ENCODE measurements at places on chromosomes 4 and X.

- no peak for DNase-seq
Observed at GRCh38 chrX:16239211-16239610, 71.9 kb downstream of the MAGEB17 start.

DNA sequence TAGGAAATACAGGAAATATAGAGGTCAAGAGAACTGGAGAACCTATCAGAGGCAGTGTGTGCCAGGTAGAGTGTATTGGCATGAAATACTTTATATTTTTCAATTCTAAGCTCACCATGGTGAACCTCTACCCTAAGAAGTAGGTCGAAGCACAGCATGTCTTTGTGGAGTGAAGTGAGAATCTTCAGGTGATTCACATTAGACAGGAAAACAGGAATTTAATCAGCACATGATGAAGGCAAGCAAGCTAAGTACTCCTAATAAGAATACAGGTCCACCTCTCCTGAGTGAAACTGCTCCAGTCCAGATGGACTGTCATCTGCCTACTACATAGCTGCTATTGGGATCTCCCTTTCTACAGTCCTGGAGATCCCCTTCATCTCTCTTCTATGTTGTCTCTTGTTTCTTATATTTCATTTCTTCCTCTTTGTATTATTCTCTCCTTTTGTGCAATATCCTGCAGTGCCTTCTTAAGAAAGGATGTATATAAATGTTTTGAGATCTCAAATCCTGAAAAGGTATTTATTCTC is 159.0 kb downstream of the LRBA start:
- no peak for DNase-seq

DNA sequence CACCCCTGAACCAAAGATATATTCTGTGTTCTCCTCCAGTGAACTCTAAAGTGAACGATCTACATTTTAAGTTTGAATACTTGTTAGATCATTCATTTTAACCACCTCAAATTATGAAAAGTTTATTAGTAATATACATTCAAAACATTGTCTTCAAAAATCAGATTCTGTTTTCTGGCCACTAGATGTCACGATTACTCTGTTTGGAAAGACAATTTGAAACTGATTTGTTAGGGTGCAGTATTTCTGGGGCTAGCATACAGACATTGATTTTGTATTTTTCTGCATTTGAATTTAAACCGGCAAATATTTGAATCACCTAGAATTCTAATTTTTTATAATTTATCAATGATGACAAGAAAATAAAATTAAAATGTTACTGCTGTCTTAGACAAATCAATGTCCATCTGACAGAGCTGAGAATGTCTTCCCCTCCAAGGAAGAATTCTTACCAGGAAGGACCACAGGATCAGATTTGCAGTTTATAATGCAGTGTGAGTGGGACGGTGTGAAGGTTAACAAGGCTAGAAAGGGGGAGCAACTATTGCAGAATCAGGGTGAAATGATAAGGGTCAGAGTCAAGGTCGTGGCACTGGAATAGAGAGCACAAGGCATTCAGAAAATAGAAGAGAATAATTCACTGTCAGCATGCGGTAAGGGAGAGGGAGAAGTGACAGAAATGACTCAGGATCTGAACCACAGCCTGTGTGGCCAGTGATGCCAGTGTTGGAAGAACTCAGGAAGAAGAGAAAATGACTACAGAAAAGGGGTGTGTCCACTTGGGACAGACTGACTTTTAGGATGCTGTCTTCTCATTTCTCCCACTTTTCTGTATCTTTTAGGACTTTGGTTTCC is 91.6 kb downstream of the ANXA10 start:
- DNase-seq: no peak

DNA sequence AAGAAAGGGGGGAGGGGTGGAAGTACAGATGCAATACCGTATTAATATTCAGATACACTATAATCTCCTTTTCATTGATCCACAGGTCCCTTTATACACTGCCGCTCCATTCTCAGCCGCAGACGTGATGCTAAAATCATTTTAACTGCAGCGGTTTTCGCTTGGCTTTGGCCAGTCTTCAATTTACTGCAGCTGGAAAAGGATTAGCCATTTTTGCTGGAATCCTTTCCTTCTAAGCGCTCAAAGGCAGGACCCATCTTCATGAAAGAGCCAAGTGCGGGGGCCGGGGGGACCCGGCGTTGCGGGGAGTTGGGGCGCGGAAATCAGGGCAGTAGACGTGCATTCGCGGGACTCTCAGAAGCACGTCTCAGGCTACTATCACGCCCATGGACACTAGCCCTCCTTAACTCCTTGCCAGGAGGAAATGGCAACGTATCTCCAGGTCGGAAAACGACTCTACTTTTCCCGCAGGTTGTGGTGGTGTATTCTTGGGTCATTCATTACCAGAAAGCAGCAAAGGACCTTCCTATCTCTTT is 1.7 kb upstream of the PCDH10 start:
- no peak for DNase-seq

DNA sequence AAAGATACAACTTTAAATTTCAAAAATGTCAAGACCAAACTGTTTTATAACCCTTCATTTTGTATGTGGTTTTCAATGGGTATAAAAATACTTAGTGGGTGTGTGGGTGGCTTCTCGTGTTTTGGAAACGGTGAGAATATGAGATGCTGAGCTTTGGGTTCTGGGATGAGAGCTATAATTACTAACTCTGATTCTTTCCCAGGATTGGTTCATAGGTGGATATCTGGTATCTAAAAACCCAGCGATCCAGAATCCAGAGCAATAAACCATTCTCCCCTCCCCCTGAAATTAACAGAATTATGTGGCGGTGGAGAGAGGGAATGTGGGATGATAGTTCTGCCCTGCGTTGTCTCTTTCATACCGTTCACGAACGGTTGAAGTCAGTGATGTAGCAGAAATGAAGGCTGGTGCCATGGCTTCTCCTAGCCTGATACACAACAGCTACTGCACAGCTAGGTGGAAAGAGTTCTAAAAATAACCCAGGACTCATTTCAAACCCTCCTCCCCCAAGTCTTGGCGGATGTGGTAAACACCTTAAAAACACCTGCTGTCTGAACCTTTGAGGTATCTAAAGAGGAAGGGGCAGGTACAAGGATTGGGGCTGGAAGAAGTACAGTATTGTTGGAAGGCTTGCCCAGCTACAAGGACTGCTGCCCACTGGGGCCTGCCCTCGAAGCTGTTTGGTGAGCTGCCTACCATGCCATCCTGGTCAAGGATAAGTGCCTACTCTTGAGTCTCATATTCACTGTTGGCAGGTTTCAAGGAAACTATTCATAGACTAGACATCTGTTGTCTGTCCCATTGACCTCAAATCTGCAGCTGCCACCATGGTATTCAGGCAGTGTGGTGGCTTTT is 44.5 kb downstream of the SEPTIN11 start:
- DNase-seq: peak; percentile 40

- DNase-seq: no peak
Observed at GRCh38 chrX:118971552-118971951, 2.9 kb upstream of the LONRF3 start.

DNA sequence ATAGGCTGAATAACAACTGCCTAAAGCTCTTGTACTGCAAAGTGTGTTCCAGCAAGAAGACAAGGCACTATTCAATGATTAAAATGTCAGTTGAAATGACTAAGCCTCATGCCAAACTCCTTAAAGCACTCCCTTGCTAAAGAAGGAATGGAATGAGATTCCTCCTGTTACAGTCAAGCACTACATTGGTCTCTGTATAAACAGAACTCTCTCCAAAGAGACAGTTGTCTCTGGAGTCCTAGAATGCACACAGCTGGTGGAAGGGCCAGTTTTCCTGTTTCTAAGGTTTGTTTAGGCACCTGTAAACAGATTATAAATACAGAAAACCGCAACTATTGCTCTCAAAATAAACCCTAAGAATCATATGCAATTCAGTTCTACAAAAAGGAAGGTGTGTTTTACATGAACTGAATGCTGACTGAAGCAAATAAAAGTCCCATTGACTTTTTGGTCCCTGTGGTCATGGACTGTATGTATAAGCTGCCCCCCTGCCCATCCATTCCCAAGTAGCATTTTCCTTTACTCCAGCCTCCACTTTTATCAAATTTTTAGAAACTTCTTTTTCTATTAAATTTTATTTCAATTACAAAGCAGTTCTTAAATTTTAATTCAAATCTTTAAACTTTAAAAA is 47.0 kb downstream of the FAT1 start:
- no peak for DNase-seq

- no peak for DNase-seq
Observed at GRCh38 chrX:151004085-151004484, 20.9 kb downstream of the HMGB3 start.

DNA sequence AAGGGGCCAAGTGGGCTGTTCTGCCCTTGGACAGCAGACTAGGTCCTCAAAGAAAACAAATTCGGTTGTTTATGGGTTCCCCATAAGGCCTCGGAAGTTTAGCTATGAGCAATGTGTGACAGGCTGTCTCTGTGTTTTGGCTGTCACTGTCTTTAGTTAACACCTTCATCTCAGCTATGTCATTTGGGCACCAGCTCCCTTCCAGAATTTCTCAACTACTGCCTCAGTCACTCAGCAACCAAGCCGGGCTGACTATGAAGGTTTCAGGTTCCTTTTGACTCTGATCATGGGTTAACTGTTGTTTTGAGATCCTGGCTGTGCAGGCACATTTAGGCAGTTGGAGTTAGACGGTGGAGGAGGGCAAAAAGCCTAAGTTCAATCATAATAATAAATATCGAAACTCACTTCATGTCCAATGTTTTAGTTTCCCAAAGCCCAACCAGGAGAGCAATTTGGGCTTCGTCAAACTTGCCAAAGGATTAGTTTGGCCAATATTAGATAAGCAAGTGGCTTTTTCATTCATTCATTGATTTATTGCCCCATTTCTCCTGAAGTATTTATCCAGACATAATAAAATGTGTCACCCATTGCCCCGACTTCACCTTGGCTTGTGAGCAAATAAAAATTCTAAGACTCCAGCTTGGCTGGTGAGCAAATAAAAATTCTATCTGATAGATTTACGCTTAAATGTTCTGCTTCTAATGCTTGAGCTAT is 9.1 kb upstream of the PAGE1 start:
- no peak for DNase-seq

DNA sequence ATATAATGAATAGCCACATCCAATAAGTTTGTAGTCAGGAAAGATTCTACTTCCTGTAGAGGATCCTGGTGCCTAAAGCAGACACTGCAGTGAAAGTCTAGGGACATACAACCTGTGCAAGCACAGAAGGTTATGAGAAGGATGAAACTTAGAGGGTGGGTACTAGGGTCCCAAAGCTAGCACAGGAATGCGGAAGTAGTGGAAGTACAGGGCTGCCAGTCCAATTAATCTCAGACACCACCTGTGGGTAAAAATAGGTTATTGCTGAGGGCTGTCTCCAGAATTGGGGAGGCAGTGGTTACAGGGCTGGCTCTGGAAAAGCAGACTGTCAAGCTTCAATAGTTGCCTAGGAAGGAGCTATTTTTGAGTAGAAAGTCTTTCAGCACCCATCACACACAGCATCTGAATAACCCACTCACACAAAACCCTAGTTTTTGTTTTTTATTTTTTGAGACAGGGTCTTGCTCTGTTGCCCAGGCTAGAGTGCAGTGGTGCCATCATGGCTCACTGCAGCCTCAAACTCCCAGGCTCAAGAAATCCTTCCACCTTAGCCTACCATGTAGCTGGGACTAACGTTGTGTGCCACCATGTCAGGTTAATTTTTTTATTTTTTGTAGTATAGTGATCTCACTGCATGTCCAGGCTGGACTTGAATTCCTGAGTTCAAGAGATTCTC is 50.8 kb upstream of the ELF2 start:
- no peak for DNase-seq

GRCh38 chrX:129961180-129962083 is 21.0 kb upstream of the BCORL1 start:
- peak; percentile 61 for DNase-seq

DNA sequence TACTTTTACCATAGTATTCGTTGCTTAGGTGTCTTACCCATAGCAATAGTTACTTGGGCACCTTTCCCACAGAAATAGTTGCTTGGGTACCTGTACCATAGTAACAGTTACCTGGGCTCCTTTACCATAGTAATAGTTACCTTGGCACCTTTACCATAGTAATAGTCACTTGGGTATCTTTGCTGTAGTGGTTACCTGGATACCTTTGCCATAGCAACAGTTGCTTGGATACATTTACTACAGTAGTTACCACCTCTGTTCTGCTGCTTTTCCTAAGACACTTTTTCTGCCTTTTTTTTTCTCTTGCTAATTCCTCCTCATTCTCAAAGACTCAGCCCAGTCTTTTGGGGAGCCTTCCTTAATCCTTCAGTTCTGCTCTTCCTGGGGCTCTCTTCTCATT is 272.8 kb upstream of the PUDP start:
- no peak for DNase-seq

- no peak for DNase-seq
Observed at GRCh38 chrX:48685416-48685815, 1.8 kb downstream of the WAS start.

GRCh38 chr4:142168181-142168580 is 531.8 kb downstream of the IL15 start:
- no peak for DNase-seq

DNA sequence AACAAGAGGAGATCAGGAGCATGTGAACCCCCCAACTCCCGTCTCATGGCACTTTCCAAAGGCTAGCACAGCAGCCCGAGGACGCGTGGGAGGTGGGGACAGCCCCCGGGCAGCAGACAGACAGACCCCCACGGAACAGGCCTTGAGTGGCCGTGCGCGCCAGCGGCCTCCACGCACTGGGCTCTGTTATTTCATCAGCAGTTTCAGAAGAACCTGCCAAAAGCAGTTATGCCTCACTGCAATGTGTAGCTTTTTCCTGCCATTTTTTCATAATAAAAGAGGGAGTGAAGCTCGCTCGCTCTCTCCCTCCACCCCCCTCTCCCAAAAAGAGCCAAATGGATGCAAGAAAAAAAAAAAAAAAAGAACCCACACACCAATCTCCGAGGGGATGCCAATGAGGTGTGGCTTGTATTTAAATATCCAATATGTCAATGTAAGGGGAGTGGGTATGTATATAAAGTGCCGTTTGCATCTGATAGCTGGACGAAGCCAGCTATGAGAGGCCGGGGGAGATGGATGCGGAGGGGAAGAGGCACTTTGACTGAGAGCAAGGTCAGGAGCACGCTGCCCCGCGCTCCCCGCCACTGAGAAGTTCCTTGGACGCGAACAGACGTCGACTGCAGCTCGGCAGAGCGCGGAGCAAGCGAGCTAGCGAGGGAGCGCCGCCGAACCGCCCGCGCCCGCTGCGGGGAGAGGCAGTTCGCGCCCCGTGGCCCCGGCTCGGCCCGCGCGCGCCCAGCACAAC is at the start of gene FGF16:
TSS of gene FGF16 (plus strand) at position 482 of the 745 bp plus-strand sequence. CDS start 286 bp downstream, outside the sequence.
- DNase-seq: peak; percentile 14

GRCh38 chr4:112900416-112900815 is 149.0 kb upstream of the ANK2 start:
- no peak for DNase-seq

- no peak for DNase-seq
Observed at GRCh38 chrX:17520016-17520615, 145.1 kb downstream of the NHS start.

DNA sequence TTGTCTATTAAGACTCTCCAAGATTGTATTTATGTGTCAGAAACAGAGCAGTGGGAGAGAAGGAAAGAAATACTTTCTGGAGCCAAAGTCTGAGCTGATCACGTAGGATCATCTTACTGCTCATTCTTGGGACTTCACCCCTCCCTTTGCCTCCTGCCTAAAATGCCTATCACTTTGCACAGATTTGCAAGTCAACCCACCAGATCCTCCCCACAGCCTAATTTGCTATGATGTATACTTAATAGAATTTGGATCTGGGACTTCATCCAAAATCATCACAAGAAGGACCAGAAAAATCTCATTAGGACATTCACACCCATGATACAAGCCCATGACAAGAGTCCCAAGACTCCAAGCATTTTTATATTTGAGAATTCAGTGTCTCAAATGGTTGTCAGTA is 290.2 kb downstream of the FBXW7 start:
- no peak for DNase-seq

All from activated naive CD4-positive, alpha-beta T cell treated with anti-CD3 and anti-CD28 coated beads, Interleukin-2, amount 50 U/mL, for 16 hours (primary cell).